PC-3 (cell line): ENCODE measurements at places on chromosomes 5 and 9.
A peak's percentile ranks its signal among the peaks of the same experiment; 100 is the strongest.

- peak; percentile 10 for DNase-seq
These were observed 33.6 kb upstream of the NFIB start for GRCh38 chr9:14347406-14348122.

DNA sequence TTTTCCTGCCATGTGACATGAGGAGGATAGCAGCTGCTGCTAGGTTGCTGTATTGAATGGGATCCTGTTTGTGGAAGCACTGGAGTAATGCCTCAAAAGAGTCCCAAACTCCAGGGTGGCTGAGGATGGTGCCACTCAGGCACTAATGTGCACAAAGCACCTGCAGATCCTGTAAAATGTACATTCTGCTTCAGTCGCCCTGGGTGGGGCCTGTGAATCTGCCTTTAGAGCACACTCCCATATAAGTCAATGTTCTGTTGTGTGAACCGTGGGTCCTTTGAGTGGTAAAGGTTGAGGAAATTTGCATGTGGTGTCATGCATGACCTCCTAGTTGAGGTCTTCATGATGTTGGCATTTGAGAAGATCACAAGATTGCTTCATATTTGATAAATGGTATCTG is 31.6 kb upstream of the ANKRD18A start:
- no peak for DNase-seq

DNA sequence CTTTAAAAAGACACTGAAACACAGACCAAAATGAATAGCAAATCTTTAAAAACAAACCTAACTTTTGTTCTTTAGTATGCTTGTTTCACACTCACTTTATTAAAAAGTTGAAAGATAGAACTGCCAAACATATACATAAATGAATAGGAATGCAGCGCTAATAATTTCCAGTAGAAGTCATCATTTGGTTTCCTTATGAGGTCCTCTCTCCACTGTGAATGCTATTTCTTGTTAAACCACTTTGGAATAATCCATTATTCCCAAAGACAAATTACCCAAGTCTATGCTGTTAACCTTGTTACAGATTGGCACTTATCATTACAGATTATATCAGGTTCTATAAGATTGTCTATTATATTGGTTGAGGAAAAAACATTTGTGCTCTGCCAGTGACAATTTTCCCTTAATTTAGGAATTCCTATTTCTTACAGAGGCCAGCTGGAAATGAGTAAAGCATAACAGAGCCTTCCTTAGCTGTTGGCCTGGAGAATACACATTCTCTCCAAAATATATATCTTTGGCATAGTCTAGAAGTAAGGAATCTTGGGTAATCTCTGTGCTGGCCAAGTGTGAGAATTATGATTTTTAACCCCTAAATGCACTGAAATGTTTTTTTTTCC is 29.3 kb upstream of the MINAR2 start:
- DNase-seq: no peak

DNA sequence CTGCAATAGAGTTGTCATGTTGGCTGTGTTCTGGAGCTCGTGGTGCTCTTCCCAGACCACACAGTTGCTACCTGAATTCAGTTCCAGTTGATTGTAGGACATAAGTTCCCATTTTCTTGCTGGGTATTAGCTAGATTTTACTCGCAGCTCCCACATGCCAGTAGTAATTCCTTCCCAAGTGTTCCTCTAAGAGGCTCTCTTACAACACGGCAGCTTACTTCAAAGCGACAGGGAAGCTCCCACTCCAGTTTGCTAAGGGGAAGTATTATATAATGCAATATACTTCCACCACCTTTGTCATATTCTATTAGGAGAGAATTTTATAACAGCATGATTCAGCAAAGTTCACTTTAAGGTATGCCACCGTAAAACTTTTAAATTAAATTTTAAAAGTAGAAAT is 623.0 kb downstream of the SLCO4C1 start:
- DNase-seq: no peak

- no peak for DNase-seq
These were observed 94.3 kb upstream of the IL7R start for GRCh38 chr5:35762368-35762767.

- DNase-seq: no peak
These were observed 367.7 kb downstream of the CDK5RAP2 start for GRCh38 chr9:120212153-120212852.

- DNase-seq: no peak
These were observed 495.4 kb downstream of the MAT2B start for GRCh38 chr5:164000819-164001218.

GRCh38 chr9:134858051-134858841 is 22.4 kb upstream of the FCN2 start:
- DNase-seq: peak; percentile 50

DNA sequence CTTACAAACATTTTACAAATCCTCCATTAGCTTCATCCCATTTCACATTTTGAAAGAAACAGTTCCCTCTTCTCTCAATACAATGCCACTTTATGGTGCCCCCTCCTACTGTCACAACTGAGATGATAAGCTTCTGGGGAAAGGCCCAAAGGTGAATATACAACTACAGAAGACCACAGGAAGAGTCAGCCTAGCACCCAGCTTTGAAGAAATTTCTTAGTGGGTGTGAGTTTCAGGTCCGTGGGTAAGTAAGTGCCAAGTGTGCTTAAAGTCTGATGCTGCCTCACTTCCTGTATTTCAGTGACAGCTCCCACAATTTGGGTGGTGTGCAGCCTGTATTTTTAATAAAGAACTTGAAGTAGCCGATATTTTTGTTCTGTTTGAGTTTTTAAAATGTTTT is 68.1 kb downstream of the ARHGEF28 start:
- DNase-seq: no peak

DNA sequence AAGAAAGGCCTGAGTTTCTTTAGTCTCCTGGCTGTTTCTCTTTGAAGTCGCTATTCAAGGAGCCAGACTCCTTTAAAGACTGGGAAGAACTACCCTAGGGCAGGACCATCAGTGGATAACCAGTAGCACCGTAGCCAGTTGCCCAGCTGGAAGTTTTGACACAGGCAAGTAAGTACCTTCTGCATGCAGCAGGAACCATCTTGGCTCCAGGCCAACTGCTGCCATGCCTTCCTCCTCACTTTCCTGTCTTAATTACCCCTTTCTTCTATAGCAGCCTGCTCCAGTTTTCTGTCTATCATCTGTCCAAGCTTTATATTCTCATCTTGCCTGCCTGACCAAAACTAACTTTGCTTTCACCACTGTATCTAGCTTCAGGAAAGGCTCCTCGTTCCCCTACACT is 149.7 kb upstream of the SV2C start:
- DNase-seq: no peak

DNA sequence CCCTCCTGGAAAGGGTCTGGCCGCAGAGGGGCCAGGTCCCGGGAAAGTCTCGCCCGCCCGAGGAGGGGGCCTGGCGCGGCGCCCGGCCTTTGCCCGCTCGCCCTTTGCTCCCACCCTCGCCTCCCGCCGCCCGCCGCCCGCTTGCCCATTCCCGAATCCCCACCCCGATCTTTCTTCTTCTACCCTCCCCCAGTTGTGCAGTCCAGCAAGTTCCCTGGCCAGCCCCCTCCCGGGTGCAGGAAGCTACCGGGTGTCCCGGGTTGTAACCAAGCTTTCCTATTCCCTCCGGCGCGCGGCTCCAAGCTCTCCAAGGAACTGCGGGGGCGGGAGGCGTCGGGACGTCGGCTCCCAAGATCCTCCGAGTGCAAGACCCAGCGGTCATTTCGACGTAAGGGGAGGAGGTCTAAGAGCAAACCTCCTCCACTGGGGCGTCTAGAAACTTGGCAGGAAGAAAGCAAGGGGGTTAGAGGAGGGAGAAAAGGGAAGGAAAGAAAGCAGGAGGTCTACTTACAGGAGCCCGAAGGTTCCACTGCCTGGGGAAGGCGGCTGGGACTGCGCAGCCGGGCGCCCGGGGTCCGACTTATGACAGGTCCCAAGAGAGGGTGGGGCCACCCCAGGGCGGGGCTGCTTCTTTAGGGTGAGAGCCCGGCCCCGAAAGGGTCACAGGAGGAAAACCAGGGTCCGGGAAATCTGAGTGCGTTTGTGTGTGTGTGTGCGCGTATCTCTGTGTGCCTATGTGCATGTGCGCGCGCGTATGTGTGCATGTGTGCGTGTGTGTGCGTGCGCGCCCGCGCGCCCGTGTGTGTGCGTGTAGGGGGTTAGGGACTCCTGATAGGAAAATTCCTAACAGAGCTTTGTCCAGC is at the start of gene PTGR1:
PTGR1 (minus strand) TSS at position 556 of the 863 bp plus-strand sequence. CDS start 2,225 bp downstream, outside the sequence.
- peak; percentile 72 for DNase-seq

DNA sequence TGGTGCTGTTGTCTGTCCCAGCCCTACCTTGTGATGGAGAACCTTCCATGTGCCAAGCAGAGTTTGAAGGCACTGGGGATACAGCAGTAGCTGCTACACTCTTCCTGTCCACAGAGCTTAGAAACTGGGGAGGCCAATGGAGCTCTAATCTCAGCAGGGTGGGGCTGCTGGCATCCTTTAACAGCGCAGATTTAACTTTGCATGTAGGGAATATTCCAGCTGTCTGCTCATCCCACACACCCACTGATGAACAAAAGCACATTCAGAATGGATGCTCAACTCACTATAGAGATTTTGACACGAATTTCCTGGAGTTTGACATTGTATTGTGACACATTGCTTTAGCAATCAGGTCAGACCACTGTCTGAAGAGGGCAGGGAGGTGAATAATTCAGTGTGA is 49.0 kb downstream of the TMEM215 start:
- no peak for DNase-seq

- no peak for DNase-seq
These were observed 18.2 kb downstream of the GLIS3 start for GRCh38 chr9:4281676-4282075.

DNA sequence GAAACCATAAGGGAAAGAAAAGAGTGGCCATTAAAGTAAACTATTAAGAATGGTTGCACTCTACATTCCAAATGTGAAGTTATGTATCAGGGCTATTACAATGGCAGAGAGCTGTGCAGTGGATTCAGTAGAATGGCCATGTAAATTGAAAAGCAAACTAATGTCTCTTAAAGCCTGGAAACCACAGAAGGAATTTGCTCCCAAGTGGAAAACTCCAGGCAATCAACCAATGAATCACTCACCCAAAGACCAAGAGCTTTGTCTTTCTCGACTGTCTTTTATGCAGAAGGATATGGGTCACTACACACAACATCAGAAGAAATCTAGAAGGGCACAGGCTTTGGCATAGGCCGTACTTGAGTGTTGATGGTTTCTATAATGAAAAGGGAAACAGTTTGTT is 114.9 kb downstream of the TLE1 start:
- peak; percentile 28 for DNase-seq

DNA sequence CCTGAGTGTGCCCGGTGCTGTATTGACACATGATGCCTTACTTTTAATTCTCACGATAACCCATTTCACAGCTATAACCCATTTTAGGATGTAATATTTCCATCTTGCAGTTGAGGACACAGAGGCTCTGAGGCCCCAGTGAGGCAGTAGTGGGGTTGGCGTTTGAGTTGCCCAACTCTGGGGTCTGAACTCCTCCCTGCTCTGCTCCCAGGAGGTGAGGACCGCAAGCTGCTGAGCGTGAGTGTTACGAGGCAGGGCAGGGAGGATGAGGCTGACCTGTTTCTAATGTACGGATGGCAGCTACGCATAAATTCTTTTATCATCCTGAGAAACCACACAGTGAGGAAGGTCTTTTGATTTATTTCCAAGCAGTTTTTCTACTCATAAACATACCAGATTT is 11.4 kb downstream of the LRRC8A start:
- DNase-seq: no peak

DNA sequence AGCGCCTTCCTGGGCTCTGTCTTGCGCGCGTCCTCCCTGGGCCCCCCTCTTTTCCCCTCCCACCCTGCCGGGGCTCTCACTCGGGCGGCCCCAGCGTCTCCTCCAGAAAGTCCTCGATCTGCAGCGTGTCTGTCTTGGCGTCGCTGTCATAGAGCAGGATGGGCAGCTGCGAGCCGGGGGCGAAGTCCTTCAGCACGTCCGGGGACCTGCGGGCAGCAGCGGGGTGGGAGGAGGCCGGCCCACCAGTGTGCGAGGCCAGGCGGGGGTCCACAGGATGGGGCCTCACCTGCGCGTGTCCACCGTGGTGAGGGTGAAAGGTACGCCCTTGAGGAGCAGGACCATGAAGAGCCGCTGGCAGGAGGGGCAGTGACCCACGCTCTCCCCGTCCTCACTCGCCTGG is 1.0 kb downstream of the CLIC3 start:
- no peak for DNase-seq

GRCh38 chr5:166957782-166958181 is 1333.7 kb upstream of the WWC1 start:
- no peak for DNase-seq

DNA sequence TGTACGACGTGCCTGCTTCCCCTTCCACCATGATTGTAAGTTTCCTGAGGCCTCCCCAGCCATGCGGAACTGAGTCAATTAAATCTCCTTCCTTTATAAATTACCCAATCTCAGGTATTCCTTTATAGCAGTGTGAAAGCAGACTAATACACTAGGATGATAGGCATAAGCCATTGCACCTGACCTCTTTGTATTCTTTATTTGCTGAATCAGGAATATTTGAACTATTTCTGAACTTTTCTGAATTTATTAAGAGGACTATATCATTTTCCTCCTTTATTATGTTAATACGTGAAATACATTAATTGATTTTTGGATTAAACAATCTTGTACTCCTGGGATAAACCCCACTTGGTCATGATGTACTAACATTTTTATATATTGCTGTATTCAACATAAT is 28.2 kb upstream of the NR4A3 start:
- no peak for DNase-seq

DNA sequence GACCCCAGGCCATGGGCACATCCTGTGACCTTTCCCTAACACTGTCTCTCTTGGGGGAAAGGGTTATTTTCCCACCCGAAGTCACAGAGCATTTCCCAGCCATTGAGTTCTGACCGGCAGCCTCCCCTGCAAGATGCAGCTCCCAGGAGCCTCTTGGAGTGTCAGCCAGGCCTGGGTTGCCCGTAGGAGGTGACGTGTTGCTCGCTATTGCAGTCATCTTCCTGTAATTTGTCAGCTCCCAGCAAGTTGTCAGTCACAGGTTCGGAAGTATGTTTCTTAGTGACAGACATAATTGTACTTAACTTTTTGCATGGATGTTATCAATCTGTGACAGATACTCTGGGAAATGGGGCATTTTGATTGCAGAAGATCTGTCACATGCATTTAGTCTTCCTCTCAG is 74.5 kb downstream of the MVB12B start:
- DNase-seq: no peak

DNA sequence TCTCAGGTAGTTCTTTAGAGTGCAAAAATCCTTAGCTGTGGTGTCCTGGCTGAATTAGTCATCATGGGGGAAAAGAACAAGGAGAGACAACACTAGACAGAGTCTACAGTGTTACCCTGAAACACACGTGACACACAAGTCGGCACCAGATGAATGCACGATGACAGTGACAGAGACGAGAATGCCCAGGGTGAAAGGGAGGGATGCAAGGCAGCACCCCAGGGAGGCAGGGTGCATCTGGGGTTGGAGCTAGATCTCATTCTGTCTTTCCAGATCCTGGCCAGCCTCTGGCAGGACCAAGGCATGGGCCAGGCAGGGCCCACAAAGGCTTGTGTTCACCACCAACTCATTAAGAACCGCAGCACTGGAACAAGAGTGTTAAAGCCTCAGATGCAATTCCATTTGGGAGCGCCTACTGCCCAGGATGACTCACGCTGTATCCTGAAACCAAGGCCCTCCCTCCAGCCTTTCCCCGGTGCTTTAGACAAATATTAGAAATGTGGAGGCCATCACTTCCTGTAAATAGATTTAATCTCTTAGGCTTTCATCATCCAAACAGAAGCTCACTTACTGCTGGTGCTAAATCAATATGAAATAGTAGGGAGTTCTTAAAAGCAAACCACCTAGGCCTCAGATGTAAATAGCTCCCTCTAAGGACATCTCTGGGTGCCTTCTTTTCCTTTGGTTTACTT is 56.1 kb downstream of the IRX2 start:
- DNase-seq: peak; percentile 56
